ENCODE measurements at places on chromosomes 4 and X. TPM values are rescaled to one million over a fixed set of nuclear protein-coding genes. Genes with fewer than 3 reads are reported as not detected.

The EXOC1L gene
- total RNA-seq = not detected

The CTAG2 gene
- total RNA-seq = 765 TPM

The TKTL1 gene
- total RNA-seq = not detected

The HPSE gene
- total RNA-seq = 4.0 TPM

The RXFP1 gene
- not detected for total RNA-seq

The NXF2B gene
- total RNA-seq = 0.76 TPM

The NWD2 gene
- total RNA-seq = not detected

The ATP6AP2 gene
- total RNA-seq = 35.6 TPM

The FRMD7 gene
- not detected for total RNA-seq

The CXCR3 gene
- total RNA-seq = not detected

The DAPP1 gene
- 0.20 TPM for total RNA-seq

The AMBN gene
- total RNA-seq = not detected

The CLDN22 gene
- total RNA-seq = not detected

DNA sequence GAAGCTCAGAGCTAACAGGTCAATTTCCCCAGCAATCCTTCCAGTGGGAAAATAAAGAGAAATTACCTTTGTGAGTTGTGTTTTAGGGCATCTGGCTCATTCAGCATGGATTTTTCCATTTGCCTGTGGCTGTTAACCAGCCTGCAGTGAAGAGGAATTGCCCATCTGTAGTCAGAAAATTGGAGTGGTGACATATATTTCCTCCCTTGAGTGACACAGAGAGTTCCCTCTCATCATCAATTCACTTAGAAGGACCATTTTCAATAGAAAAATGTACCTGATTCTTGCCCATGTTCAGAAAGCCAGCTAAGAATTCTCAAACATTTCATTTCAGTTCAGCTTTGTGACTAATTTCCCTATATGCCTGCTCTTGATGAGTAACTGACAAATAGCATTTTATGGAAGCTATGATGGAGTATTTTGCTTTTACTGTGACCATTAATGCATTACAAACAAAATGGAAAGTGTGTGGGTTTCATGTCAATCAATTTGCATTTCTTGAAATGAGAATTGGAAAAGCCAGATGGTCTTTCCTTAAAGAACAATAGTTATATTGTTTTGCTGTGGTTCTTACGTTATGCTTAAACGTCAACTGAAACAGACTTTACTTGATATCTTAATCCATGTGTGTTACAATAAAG, 155.8 kb downstream of the NWD2 start:
- no peak for DNase-seq

- peak; percentile 45 for DNase-seq
Measured at GRCh38 chr4:77220828-77221613, 64.0 kb downstream of the CCNG2 start.

DNA sequence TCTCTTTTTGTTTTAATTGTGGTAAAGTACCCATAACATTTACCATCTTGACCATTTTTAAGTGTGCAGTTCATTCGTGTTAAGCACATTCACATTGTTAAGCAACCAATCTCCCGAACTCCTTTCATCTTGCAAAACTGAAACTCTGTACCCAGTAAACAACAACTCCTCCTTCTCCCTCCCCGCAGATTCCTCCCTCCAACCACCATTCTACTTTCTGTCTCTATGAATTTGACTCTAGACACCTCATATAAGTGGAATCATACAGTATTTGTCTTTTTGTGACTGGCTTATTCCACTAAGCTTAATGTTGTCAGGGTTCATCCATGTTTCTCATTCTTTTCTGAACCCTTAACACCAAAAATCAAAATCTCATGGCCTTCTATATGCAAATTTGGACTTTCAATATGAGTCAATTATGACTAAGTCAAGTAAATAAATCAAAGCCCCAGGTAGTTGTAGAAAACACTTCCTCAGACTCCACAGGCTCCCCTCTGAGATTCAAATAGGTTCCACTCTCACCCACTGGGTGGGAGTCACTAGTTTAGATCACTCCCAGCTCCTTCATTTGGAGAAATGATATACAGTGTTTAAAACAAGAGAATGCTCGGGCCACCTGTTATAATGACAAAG, 9.8 kb upstream of the RTL5 start:
- DNase-seq = no peak

GRCh38 chr4:101761405-101761804, 29.1 kb upstream of the BANK1 start:
- no peak for DNase-seq

DNA sequence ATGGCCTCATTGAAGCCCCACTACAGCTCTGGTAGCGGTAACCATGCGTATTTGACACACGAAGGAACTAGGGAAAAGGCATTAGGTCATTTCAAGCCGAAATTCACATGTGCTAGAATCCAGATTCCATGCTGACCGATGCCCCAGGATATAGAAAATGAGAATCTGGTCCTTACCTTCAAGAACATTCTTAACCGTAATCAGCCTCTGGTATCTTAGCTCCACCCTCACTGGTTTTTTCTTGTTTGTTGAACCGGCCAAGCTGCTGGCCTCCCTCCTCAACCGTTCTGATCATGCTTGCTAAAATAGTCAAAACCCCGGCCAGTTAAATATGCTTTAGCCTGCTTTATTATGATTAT, 876 bp downstream of the HPRT1 start:
- peak; percentile 13 for DNase-seq

DNA sequence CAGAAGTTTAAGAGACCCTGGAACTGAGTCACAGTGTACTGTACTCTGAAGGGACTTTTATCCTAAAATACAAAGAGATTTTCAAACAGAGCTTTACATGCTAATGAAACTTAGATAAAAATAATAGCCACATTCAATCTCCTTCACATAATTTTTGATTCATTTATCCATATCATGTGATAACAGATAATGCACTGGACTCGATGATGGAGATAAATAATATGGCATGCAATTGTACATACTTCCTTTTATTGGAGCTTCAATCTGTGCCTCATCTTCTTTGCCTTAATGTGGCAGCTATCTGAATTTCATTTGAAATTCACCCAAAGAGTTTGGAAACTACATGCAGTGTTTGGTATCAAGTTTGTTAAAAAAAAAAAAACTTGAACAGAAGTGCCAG, 390.6 kb downstream of the CFAP47 start:
- no peak for DNase-seq

GRCh38 chrX:1391707-1392375, at the start of gene SLC25A6:
SLC25A6 (minus strand) TSS chrX:1392113; CDS start chrX:1392009, 104 bp downstream.
- DNase-seq = peak; percentile 96

- DNase-seq = no peak
Measured at GRCh38 chr4:150315691-150316090, 237.4 kb downstream of the DCLK2 start.

DNA sequence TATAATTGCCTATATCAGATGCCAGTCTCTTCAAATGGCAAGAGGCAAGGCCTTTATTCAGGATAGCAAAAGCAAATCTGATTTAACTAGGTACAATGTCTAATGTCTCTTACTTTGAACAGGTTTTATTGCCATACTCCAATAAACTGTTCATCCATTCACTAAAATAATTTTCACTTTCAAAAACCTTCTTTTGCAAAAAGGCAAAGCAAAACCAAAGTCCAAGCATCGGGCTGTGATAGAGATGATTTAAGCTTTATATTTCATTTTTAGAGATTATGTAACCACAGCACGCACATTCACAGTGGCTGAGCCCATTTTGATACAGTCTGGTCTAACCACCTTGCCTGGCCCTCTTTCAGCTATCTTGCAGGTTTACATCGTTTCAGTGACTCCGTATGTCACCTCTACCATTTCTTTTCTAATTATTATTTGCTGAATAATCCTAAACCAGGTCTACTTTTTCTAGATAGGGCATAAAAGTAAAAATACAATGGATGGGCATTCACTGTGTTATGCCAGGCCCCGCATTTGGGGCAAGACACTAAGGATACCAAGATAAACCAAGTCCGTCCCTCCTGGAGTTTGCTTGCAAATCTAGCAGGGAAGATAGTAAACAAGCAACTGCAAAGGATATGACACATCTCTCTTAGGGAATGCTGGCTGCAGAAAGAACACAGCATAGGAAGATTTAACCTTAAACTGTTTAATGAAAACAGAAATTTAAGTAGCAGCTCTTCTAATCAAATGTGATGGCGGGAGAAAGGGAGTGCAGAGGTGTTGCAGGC, 1.8 kb downstream of the CASP3 start:
- DNase-seq = peak; percentile 20

DNA sequence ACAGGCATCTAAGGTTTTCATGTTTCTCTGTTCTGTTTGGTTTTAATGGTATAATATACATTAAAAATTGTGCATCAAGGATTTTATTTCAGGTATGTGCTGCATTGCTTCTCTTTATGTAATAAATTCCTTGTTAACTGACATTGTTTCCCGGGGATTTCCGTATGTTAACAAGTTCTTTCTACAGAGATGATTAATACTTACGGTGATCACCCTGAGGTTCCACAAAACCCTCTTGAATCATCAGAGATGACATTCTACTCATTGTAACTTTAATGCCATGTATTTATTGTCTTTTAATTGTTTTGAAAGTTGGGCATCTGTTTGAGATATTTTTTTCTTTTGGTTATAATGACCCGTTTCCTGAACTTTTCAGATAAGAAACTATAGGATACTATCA, 37.5 kb downstream of the ARHGAP10 start:
- no peak for DNase-seq

GRCh38 chr4:52982255-52982945, 120.3 kb downstream of the RASL11B start:
- peak; percentile 31 for DNase-seq

DNA sequence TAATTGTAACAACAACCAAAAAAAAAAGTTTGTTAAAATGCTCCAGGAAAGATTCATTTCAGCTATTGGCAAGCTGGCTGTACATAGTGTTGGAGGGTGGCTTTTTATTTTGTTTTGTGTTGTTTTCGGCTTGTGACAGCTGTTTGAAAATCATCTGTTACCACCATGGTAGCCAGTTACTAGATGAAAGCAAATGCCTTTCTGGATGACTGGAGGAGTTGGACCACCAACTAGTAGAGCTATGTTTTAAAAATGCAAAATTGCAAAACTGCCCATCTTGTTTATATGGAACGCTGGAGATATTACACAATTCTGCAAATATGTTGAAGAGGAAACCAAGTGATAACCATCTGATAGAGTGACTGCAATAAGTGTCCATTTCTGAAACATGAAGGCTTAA, 53.2 kb upstream of the TNIP3 start:
- no peak for DNase-seq

- peak; percentile 84 for DNase-seq
Measured at GRCh38 chr4:150305995-150306394, 227.8 kb downstream of the DCLK2 start.

GRCh38 chr4:65089666-65090065, 580.6 kb downstream of the EPHA5 start:
- peak; percentile 36 for DNase-seq

DNA sequence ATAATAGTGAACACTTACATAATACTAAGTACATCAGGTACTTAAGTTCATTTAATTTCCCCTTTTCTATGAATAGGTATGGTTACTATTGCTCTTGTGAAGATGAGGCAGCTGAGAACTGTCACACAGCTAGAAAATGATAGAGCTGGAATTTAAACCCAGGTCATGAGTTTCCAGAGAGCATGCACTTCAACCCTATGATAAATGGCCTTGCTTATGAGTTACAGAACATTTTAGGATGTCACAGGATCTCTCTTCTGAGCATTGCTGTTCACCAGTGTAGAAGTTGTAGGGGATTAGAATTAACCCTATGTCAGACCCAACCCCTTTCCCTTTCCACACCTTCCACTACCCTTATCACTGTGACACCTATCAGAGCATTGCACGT, 46.5 kb upstream of the TMEM33 start:
- DNase-seq = no peak

DNA sequence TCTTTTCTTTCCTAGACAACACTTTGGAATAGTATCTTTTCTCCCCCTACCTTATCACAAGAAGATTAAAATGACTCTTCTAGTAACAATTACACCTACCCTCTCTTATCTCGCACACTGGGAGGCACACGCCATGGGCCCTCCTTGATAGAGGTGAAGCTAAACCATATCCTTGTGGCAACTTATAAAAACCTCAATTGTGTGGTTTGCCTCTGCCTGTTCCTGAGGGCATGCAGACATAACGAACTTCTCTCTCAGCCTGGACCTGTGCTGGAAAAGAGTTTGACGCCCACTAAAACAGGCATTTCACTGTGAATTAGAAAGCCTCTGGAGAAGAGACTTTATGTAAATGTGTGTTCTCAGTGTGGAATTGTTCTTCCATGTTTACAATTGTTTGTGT, 141.2 kb downstream of the NDST3 start:
- no peak for DNase-seq

DNA sequence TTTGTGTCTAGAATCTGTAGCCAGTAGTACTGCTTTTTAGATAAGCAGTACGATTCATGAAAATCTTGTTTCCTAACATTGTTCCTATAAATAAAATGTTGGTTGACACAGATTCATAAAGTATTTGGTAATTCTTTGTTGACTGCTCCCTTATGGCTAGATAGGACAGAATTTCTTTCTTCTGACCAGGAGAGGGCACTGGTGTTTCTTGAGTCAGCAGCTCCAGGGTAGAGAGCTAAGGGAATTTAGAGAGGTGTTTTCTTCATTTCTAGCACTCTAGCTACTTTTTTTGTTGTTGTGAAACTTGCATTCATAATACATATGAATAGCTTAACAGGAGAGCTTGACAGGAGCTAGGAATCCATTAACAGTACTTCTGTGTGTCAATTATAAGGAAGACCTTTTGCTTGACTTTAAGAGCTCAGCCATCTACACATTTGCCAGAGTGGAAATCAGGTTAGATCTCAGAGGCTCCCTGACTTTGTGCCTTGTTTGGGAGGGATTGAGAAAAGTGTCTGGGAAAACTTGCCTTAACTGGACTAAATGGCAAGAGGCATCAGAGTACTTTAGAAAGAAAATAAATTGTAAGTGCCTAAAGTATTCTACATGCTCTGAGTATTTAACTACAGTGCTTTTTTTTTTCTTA, 756.1 kb downstream of the SH3BGRL start:
- peak; percentile 1 for DNase-seq
